Esophagus squamous epithelium (tissue), 5 donors: ENCODE measurements at places on chromosomes 11 and 22. TPM values are rescaled to one million over a fixed set of nuclear protein-coding genes. Genes with fewer than 3 reads are reported as not detected.

The LARGE2 gene
- 15.3 TPM for total RNA-seq

The PVALB gene
- not detected for total RNA-seq

The ESAM gene
- 8.8 TPM for total RNA-seq

The PELI3 gene
- 9.7 TPM for total RNA-seq

- no peak overlapping the region for H3K4me3 ChIP-seq
- DNase-seq, result no peak
- peaks cover 64% of the 10 kb centered on the region for H3K4me1 ChIP-seq
- no peaks in the 10 kb centered on the region for H3K36me3 ChIP-seq
- peak overlapping the region; percentile 83 for H3K27ac ChIP-seq
Measured at GRCh38 chr11:63920126-63920938, 3.4 kb upstream of the RCOR2 start.

GRCh38 chr11:44229624-44230023 lies 80.3 kb downstream of the ALX4 start:
- H3K27ac ChIP-seq, result no peak overlapping the region
- no peaks in the 10 kb centered on the region for H3K4me1 ChIP-seq
- H3K27me3 ChIP-seq, result no peaks in the 10 kb centered on the region
- H3K4me3 ChIP-seq, result no peak overlapping the region
- DNase-seq, result no peak
- peaks cover 18% of the 10 kb centered on the region for H3K36me3 ChIP-seq

- peaks cover 40% of the 10 kb centered on the region for H3K4me1 ChIP-seq
- no peaks in the 10 kb centered on the region for H3K36me3 ChIP-seq
- H3K27me3 ChIP-seq, result no peaks in the 10 kb centered on the region
- no peak overlapping the region for H3K27ac ChIP-seq
Measured at GRCh38 chr22:21865041-21865440, 2.4 kb downstream of the MAPK1 start.

DNA sequence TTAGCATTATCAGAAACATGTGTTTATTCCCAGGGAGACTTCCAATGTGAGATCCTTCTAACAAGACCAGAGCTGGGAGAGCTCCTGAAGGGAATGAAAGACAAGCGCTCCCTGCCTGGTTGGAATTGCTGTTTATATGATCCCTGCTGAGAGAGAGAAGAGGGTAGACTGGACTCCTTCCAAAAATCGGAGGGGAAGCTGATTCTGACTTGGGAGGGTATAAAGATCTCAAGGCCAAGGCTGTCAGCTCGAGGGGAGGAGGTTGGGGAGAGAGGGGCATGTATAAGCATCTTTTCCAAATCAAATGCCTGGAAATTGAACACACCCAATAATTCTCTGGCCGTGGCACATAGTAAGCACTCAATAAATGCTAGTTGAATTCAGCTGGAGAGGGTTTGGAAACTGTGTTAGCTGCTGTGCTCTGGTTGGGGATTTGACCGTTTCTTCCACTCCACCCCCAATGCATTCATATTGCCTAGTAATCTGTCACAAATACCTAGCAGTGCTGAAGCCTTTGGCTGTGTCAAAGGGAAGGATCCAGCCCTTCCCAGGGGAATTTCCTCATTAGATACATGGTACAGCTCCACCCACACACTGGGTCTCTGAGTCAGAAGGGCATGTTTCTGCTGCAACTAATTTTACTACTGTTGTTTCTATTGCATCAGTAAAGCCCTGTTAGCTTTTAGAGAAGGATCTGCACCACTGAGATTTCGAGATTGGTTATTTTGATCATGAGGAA lies 61.5 kb downstream of the CACNG2 start:
- peaks cover 92% of the 10 kb centered on the region for H3K27me3 ChIP-seq
- H3K27ac ChIP-seq, result no peak overlapping the region
- H3K36me3 ChIP-seq, result no peaks in the 10 kb centered on the region

DNA sequence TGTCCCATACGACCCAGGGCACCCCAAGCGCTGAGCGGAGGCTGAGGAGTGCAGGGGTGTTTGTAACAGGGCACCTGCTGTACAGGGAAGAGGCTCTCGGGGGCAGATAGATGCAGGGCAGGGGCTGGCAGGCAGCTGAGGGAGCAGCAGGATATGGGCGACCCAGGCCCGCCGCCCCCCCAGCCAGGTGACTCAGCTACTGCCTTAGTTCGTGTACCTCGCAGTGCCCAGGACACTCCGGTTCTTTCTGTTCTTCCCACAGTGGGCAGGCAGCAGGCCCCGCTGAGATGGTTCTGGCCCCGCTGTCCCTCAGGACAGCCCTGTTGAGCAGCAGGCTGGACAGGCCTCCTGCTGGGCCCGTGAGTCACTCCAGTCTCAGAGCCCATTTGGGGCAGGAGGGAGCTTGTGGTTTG lies 16.2 kb downstream of the PHLDA2 start:
- peak overlapping the region; percentile 82 for H3K27ac ChIP-seq

DNA sequence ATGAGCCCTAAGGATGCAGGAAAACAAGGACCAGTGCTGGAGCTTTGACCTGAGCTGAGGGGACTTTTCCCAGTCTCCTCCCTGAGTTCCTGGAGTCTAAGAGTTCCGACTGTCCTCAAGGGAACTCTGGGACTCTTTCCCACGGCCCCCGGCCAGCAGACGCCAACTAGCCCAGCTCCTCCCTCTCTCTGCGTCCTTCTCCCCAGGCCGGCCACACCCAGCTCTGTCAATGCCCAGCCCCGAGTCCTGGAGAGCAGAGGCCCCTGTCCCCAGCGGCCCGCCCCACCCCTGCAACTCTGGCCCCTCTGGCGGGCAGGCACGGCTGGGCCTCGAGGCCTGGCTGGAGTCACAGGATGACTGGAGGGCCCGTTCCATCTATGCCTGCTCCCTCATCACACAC lies 29.8 kb downstream of the NECTIN1 start:
- H3K4me3 ChIP-seq, result no peak overlapping the region
- H3K36me3 ChIP-seq, result peaks cover 8% of the 10 kb centered on the region
- peaks cover 99% of the 10 kb centered on the region for H3K4me1 ChIP-seq
- peak overlapping the region; percentile 94 for H3K27ac ChIP-seq

GRCh38 chr11:26143566-26144290 lies 188.2 kb upstream of the ANO3 start:
- no peak overlapping the region for H3K27ac ChIP-seq
- no peak overlapping the region for H3K4me3 ChIP-seq
- H3K4me1 ChIP-seq, result no peaks in the 10 kb centered on the region
- no peak for DNase-seq
- no peaks in the 10 kb centered on the region for H3K27me3 ChIP-seq
- no peaks in the 10 kb centered on the region for H3K36me3 ChIP-seq

DNA sequence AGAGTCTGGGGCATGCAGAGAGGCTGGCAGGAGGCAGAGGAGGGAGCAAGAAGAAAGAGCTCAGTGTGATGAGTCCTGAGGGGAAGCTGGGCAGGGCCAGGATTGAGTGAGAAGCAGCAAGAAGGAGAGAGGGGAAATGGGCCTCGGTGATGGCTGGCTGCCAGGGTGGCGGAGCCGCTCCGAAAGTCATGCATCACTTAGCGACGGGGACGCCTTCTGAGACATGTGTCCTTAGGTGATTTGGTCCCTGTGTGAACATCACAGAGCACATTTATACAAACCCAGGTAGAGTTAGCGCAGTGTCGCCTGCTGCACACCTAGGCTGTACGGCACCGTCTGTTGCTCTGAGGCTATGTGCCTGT lies 15.1 kb downstream of the TBC1D22A start:
- H3K4me1 ChIP-seq, result peaks cover 38% of the 10 kb centered on the region
- no peaks in the 10 kb centered on the region for H3K36me3 ChIP-seq
- H3K4me3 ChIP-seq, result no peak overlapping the region
- H3K27me3 ChIP-seq, result no peaks in the 10 kb centered on the region

GRCh38 chr11:118627566-118627965 lies 20.2 kb downstream of the PHLDB1 start:
- no peaks in the 10 kb centered on the region for H3K27me3 ChIP-seq
- no peak for DNase-seq
- H3K27ac ChIP-seq, result no peak overlapping the region
- peaks cover 14% of the 10 kb centered on the region for H3K4me1 ChIP-seq
- no peak overlapping the region for H3K4me3 ChIP-seq

DNA sequence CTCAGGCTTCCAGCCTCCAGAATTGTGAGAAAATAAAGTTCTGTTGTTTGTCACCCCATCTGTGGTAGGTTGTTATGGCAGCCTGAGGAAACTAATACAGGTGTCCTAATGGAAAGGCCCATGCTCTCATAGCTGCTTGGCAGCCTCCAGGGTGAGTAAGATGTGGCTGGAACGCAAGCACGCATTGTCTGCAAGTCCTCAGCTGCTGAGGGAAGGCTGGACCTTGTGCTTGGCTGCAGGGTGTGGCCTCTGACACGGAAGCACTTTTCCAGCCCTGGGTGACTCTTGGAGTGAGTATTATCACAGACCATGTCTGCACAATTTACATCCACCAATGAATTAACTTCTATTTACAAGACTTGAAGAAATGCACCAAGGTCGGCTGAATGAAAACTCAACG lies 44.4 kb upstream of the BARX2 start:
- no peaks in the 10 kb centered on the region for H3K36me3 ChIP-seq
- peaks cover 2% of the 10 kb centered on the region for H3K4me1 ChIP-seq
- H3K4me3 ChIP-seq, result no peak overlapping the region
- no peaks in the 10 kb centered on the region for H3K27me3 ChIP-seq
- no peak overlapping the region for H3K27ac ChIP-seq

- no peak overlapping the region for H3K4me3 ChIP-seq
- no peaks in the 10 kb centered on the region for H3K36me3 ChIP-seq
- no peak for DNase-seq
- no peak overlapping the region for H3K27ac ChIP-seq
- H3K27me3 ChIP-seq, result no peaks in the 10 kb centered on the region
Measured at GRCh38 chr11:111069066-111069465, 176.5 kb upstream of the POU2AF2 start.

GRCh38 chr11:12868315-12869073 lies 140.6 kb upstream of the RASSF10 start:
- H3K36me3 ChIP-seq, result no peaks in the 10 kb centered on the region
- H3K27ac ChIP-seq, result no peak overlapping the region
- DNase-seq, result no peak
- no peaks in the 10 kb centered on the region for H3K4me1 ChIP-seq
- H3K4me3 ChIP-seq, result no peak overlapping the region
- no peaks in the 10 kb centered on the region for H3K27me3 ChIP-seq
